ENCODE measurements at places on chromosomes 7 and 10.

- DNase-seq: no peak
These were observed 50.1 kb downstream of the TNS3 start for GRCh38 chr7:47531584-47532492.

GRCh38 chr7:158428837-158429753, 158.5 kb downstream of the PTPRN2 start:
- no peak for DNase-seq

- DNase-seq: no peak
These were observed 129.4 kb upstream of the SAMD8 start for GRCh38 chr10:74981831-74982633.

DNA sequence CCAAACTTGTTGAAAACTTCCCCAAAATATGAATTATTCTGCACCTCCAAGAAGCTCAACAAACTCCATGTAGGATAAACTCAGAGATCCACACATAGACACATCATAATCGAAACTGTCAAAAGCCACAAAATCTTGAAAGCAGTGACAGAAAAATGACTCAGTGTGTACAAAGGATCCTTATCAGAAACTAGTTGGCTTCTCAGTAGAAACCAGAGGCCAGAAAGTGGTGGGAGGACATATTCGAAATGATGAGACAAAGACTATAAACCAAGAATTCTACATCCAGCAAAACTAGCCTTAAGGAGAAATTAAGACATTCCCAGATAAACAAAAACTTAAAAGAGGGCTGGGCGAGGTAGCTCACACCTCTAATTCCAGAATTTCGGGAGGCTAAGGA, 38.5 kb downstream of the MCMBP start:
- DNase-seq: no peak

- DNase-seq: no peak
These were observed 97.2 kb downstream of the RALA start for GRCh38 chr7:39720586-39720985.

DNA sequence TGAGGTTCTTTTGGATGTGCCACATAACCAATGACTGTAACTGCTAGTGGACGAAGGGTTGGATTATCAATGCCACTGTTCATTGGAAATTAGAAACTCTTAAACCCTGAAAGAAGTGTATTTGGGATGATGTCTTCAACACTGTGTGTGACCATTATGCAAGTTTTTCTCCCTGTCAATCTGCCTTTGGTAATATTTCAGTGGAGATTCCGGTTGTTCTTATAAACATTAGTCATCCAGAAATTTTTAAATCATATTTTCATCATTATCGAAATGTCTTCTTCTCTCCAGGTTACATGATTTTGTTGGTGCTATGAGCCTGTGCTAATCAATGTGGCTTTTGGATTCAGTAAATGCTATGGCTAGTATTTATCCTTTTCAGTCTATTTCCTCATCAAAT, 61.7 kb upstream of the KLF6 start:
- DNase-seq: no peak

All from vagina (tissue), 2 donors.